ENCODE measurements at places on chromosomes 16 and 17. TPM values are rescaled to one million over a fixed set of nuclear protein-coding genes. Genes with fewer than 3 reads are reported as not detected.
A peak's percentile ranks its signal among the peaks of the same experiment; 100 is the strongest.

DNA sequence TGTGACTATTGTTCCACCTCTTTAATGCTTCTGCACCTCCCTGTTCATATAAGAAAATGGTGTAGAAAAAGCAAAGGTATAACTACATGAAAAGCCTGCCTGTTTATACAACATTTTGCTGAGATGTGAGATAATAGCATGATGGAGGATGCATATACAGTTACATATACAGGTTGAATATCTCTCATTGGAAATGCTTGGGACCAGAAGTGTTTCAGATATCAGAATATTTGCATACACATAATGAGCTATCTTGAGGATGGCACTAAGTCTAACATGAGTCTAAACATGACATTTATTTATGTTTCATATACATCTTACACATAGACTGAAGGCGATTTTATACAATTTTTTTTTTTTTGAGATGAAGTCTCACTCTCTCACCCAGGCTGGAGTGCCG lies 5.7 kb upstream of the WSB1 start:
- peaks cover 8% of the 10 kb centered on the region for H3K4me1 ChIP-seq
- DNase-seq, result no peak
- H3K4me3 ChIP-seq, result no peak overlapping the region
- no peaks in the 10 kb centered on the region for H3K36me3 ChIP-seq
- H3K27me3 ChIP-seq, result peaks cover 6% of the 10 kb centered on the region

AOC3 gene
- 0.86 TPM for total RNA-seq

PRDM7 gene
- total RNA-seq, result not detected

- peaks cover 7% of the 10 kb centered on the region for H3K36me3 ChIP-seq
- no peak overlapping the region for H3K4me3 ChIP-seq
- no peak for DNase-seq
- H3K4me1 ChIP-seq, result peaks cover 6% of the 10 kb centered on the region
- H3K27ac ChIP-seq, result no peak overlapping the region
- H3K27me3 ChIP-seq, result peaks cover 5% of the 10 kb centered on the region
Measured at GRCh38 chr17:61209525-61209924, 190.1 kb upstream of the TBX2 start.

DNA sequence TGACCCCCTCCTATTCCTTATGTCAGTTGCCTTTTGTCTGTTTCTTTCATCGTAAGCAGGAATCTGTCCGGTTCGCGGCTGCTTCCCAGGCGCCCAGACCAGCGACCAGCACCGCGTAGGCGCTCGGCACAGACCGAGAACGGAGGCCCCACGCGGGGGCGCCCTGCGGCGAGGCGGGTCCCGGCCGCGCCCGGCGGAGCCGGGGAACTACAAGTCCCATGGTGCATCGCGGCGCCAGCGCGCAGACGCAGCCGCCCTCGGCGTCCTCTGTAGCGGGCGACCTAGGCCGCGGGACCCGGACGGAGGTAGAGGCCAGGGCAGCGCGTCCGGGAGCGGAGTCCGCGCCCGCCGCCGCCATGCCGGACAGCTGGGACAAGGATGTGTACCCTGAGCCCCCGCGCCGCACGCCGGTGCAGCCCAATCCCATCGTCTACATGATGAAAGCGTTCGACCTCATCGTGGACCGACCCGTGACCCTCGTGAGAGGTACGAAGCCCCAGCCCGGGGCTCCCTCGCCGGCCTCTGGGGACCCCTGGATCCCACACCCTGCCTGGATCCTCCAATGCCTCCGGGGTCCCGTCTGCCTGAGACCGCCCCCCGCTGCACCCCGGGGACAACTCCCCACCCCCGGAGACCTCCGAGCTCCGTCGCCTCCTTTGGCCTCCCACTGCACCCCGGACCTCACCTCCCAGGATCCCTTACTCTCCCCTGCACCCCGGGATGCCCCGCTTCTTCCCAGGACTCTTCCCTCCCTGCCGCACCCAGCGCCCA lies at the start of gene NDUFB10:
Gene NDUFB10 (plus strand): TSS at position 270 of the 771 bp plus-strand sequence. CDS start 87 bp downstream, at position 357.
- H3K4me1 ChIP-seq, result peaks cover 39% of the 10 kb centered on the region
- peak within 1 kb of the TSS; percentile 96 for H3K27ac ChIP-seq
- H3K36me3 ChIP-seq, result peaks cover 22% of the 10 kb centered on the region
- peak within 1 kb of the TSS; percentile 97 for H3K4me3 ChIP-seq

DNA sequence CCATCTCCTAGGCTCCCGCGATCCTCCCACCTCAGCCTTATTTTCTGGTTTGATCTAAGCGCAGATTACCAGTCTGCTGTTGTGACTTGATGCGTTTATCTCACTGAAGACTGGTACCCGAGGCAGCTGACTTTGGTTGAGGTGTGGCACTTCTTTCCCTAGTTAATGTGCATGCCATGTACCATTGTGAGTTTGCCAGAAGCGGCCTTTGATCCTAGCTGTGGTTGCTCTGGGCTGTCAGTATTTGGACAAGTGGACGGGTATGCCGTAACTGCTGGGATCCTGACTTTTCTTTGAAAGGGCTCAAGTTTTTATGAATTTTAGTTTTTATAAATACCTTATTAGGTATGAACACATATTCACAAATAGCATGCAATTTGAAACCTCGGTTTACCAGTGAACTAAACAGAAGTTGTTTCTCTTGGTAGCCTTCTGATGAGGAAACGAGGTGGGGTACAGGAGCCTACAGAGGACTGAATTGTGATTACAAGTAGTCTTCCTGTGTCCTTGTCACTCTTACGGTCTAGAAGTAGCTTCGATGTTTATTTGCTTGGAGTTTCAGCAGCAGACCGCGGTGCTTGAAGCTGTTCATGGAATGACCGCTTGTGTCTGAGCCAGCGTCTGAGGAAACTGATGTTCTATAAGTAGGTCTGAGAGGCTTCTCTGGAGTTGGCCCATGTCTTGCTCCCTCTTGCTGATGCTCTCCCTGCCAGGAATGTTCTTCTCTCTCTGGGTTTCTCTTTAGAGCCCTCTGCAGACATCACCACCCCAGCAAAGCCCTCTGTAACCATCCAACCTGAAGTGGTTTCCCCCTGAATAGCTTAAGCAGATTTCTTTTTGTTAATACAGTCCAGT lies 40.0 kb downstream of the SEC14L1 start:
- DNase-seq, result no peak
- H3K36me3 ChIP-seq, result peaks cover 34% of the 10 kb centered on the region
- no peak overlapping the region for H3K4me3 ChIP-seq
- peaks cover 40% of the 10 kb centered on the region for H3K4me1 ChIP-seq
- peak overlapping the region; percentile 81 for H3K27ac ChIP-seq

TCAP gene
- total RNA-seq, result 2.7 TPM

- DNase-seq, result no peak
- no peaks in the 10 kb centered on the region for H3K27me3 ChIP-seq
- no peak overlapping the region for H3K4me3 ChIP-seq
- H3K36me3 ChIP-seq, result peaks cover 51% of the 10 kb centered on the region
- no peak overlapping the region for H3K27ac ChIP-seq
- peaks cover 44% of the 10 kb centered on the region for H3K4me1 ChIP-seq
Measured at GRCh38 chr16:28204622-28205021, 7.1 kb downstream of the XPO6 start.

PIK3R5 gene
- total RNA-seq, result 81.4 TPM

GRCh38 chr16:83717814-83718213 lies 90.0 kb upstream of the HSBP1 start:
- H3K4me3 ChIP-seq, result no peak overlapping the region
- peaks cover 6% of the 10 kb centered on the region for H3K27me3 ChIP-seq
- DNase-seq, result no peak
- no peaks in the 10 kb centered on the region for H3K36me3 ChIP-seq
- H3K4me1 ChIP-seq, result peaks cover 11% of the 10 kb centered on the region
- H3K27ac ChIP-seq, result no peak overlapping the region

DNA sequence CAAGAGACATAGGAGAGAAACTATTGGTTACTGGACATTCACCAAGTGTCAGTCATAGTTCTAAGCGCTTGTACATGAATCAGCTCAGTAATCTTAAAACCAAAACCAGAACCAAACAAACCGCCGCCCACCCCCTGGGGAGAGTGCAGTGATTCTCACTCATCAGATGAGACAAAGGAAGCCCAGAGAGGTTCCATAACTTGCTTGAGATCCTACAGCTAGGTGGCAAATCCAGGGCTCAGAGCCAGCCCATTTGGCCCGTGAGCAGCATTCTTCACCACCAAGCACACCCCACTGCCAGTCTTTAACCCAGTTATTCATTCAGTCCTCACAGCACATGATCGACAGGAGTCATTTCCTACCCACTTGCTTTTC lies 37.2 kb upstream of the RGS9 start:
- H3K36me3 ChIP-seq, result no peaks in the 10 kb centered on the region
- peak overlapping the region; percentile 84 for H3K4me3 ChIP-seq
- peak overlapping the region; percentile 87 for H3K27ac ChIP-seq
- DNase-seq, result peak; percentile 50
- peaks cover 7% of the 10 kb centered on the region for H3K4me1 ChIP-seq
- peaks cover 7% of the 10 kb centered on the region for H3K27me3 ChIP-seq

PRSS53 gene
- total RNA-seq, result 10.4 TPM

CDK3 gene
- total RNA-seq, result 8.2 TPM

DNA sequence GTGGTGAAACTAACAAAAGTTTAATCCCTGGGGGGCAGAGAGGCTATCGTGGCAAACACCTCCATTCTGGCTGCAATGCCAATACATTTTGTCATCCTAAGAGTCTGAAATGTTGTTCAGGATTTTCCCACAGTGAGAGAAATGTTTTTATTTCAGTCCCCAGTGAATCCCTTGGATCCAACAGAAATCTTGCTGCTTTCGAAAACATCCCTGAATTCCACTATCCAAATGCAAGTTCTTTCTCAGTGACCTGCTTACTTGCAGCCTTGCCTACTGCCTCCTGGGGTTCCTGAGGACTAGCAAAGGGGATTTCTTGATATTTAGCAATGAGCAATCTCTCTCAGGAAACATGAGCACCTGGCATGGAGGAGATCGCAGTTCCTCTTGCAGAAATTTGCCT lies 202.1 kb upstream of the IRX3 start:
- H3K27ac ChIP-seq, result no peak overlapping the region
- no peak for DNase-seq
- H3K4me1 ChIP-seq, result no peaks in the 10 kb centered on the region
- no peak overlapping the region for H3K4me3 ChIP-seq

FBRS gene
- 143 TPM for total RNA-seq

DNA sequence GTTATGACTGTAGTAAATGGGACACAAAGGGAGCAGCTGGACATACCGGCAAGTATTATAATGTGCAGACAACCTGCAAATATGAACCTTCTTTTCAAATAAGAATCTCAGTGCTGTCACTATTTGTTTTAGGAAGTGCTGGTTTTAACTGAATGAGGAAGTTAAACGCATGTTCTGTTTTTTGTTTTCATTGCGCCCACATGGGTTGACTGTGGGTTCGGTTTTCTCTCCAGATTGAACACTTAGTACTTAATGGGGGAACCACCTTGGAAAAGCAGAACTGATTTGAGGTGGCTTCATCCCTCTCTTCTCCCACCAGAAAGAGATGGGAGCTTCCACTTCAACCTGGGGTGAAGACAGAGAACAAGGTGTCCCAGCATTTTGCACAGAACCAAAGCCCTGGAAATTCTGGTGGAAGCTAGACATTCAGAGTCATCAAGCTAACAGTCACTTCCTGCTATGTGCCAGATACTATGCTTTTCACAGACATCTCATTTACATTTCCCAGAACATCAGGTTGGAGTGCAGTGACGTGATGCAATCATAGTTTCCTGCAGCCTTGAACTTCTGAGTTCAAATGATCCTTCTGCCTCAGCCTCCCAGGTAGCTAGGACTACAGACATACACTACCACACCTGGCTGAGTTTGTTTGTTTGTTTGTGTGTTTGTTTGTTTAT lies 149.8 kb downstream of the CDH13 start:
- H3K4me1 ChIP-seq, result peaks cover 4% of the 10 kb centered on the region
- H3K4me3 ChIP-seq, result no peak overlapping the region
- no peak for DNase-seq

DNA sequence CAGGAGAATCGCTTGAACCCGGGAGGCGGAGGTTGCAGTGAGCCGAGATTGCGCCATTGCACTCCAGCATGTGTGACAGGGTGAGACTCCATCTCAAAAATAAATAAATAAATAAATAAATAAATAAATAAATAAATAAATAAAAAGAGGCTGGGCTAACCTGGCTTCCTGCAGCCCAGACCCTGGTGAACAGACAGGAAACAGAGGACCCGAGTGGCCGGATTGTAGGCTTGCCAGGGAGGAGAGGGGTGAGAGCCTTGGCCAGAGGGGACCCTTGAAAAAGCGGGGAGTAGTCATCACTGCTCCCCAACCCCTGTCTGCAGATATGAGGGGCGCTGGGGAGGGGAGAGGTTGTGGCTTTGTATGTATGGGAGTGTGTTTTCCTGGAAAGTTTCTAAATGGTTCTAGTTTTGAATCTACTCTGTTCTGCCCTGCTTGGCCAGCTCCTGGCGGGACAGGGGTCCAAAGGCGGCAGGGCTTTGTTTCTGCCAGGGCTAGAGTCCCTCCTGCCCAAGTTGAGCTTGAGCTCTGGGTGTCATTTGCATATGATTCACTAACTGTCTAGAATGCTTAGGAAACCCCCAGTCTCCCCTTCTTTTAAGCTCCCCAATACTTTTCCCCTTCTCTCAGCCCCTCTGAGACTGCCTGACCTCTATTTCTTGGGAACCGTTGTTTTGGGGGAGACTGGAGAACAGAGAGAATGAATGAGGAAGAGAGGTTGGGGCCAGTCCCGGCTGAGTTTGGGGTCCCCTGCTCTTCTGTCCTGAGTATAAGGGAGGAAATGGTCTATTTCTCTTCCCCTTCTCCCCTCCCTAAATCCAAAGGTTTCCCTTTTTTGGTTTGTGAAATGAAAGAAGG lies 16.4 kb downstream of the RARA start:
- peaks cover 78% of the 10 kb centered on the region for H3K4me1 ChIP-seq
- H3K27me3 ChIP-seq, result no peaks in the 10 kb centered on the region
- peak overlapping the region; percentile 88 for H3K4me3 ChIP-seq
- H3K27ac ChIP-seq, result peak overlapping the region; percentile 98

- peaks cover 15% of the 10 kb centered on the region for H3K4me1 ChIP-seq
- H3K4me3 ChIP-seq, result no peak overlapping the region
- DNase-seq, result no peak
Measured at GRCh38 chr17:51443646-51444045, 183.3 kb downstream of the UTP18 start.

GRCh38 chr17:81117672-81118198 lies 47.6 kb upstream of the PVALEF start:
- H3K4me3 ChIP-seq, result no peak overlapping the region
- DNase-seq, result no peak
- no peaks in the 10 kb centered on the region for H3K27me3 ChIP-seq
- H3K4me1 ChIP-seq, result no peaks in the 10 kb centered on the region
- no peak overlapping the region for H3K27ac ChIP-seq

DNA sequence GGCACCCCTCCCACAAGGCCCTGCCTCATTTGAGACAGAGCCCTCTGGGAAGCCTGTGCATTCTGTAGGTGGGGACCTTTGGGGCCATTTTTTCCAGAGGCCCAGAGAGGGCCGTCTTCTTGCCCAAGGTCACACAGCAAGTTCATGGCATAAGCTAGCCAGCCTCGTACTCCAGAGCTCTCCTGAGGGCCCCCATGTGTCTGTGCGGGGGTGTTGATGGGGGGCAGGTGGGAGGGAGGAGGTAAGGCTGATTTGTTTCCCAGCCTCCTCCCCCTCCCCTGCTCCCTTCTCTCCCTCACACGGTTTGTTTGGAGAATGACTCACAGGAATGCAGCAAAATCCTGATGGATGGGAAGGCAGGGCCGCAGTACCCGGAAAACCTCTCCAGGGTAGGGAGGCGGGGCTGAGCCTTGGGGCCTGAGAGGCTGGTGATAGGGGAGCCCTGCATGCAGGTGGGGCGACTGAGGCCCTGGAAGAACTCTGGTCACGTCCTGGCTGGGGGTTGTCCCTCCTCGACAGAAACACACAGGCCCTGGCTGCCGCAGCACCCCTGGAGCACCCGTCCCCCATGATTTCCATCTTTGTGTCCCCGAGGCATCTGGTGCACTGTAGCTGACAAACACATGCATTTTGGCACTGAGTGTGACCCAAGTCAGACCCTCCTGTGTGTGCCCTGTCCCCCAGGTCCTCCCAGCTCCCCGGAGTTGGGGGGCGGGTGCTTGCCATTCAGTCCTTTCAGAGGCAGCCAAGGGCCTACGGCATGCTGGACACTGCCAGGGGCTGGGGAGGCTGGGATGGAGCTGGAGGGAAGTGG lies 29.7 kb downstream of the RAI1 start:
- peaks cover 4% of the 10 kb centered on the region for H3K36me3 ChIP-seq
- H3K27me3 ChIP-seq, result no peaks in the 10 kb centered on the region
- no peak overlapping the region for H3K27ac ChIP-seq
- H3K4me3 ChIP-seq, result no peak overlapping the region
- peaks cover 20% of the 10 kb centered on the region for H3K4me1 ChIP-seq

All from activated naive CD8-positive, alpha-beta T cell treated with anti-CD3 and anti-CD28 coated beads, Interleukin-2, amount 10 ng/mL, durations not matched to agents 7 days and 5 days (primary cell).